ENCODE measurements at places on chromosomes 1 and 21. TPM values are rescaled to one million over a fixed set of nuclear protein-coding genes. Genes with fewer than 3 reads are reported as not detected.

- H3K27ac ChIP-seq = no peak overlapping the region
- no peaks in the 10 kb centered on the region for H3K36me3 ChIP-seq
- DNase-seq = no peak
- no peaks in the 10 kb centered on the region for H3K27me3 ChIP-seq
- peaks cover 12% of the 10 kb centered on the region for H3K4me1 ChIP-seq
- no peak overlapping the region for H3K4me3 ChIP-seq
These were observed 64.6 kb downstream of the CLDN17 start for GRCh38 chr21:30101967-30102366.

DNA sequence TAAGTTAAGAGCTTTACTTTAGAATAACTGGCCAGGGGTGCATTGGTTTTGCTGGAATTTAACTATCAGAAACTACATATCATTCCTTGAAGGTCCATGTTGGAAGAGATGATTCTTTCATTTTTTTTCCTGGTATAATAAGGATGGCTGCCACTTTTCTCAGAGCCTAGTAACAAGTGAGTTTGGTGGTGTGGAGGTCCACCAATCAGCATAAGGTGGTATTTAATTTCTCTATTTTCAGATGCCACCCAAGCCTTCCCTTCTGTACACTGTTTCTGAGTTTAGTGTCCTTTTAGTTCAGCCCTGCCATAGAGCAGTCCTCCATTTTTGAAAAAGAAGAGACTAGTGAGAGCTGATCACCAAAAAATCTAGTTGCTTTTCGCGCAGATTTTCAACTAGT, 386.3 kb downstream of the USP25 start:
- DNase-seq = no peak
- no peaks in the 10 kb centered on the region for H3K27me3 ChIP-seq
- H3K36me3 ChIP-seq = no peaks in the 10 kb centered on the region
- H3K4me3 ChIP-seq = no peak overlapping the region
- H3K4me1 ChIP-seq = no peaks in the 10 kb centered on the region

- DNase-seq = peak; percentile 45
- peaks cover 23% of the 10 kb centered on the region for H3K4me1 ChIP-seq
- peak overlapping the region; percentile 65 for H3K4me3 ChIP-seq
- H3K27ac ChIP-seq = no peak overlapping the region
- peaks cover 36% of the 10 kb centered on the region for H3K27me3 ChIP-seq
These were observed 821 bp downstream of the PHC2 start for GRCh38 chr1:33429856-33430691.

- H3K27ac ChIP-seq = no peak overlapping the region
- no peaks in the 10 kb centered on the region for H3K27me3 ChIP-seq
- no peak overlapping the region for H3K4me3 ChIP-seq
These were observed 68.9 kb downstream of the ZNF644 start for GRCh38 chr1:90952906-90953305.

Gene FMO4
- 3.9 TPM for total RNA-seq

Gene DTL
- 76.6 TPM for total RNA-seq
